Endothelial cell (in vitro differentiated cells): ENCODE measurements at places on chromosomes 7 and 10. TPM values are rescaled to one million over a fixed set of nuclear protein-coding genes. Genes with fewer than 3 reads are reported as not detected.

DNA sequence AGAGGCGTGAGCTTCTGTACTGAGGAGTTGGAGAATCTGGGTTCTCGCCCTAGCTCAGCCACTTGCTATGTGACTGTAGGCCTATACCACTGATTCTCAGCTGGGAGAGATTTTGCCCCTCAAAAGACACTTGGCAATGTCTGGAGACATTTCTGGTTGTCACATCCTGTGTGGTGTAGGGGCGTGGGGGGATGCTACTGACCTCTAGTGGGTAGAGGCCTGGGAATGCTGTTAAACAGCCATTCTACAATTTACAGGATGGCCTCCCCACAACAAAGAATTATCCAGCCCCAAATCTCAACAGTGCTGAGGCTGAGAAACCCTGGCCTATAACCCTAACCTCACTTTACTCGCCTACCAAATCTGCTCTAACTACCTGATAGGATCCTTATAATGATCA lies 58.8 kb upstream of the GAD2 start:
- peak; percentile 19 for DNase-seq

- no peak for DNase-seq
Measured at GRCh38 chr7:140677496-140677895, 4.8 kb downstream of the ADCK2 start.

DNA sequence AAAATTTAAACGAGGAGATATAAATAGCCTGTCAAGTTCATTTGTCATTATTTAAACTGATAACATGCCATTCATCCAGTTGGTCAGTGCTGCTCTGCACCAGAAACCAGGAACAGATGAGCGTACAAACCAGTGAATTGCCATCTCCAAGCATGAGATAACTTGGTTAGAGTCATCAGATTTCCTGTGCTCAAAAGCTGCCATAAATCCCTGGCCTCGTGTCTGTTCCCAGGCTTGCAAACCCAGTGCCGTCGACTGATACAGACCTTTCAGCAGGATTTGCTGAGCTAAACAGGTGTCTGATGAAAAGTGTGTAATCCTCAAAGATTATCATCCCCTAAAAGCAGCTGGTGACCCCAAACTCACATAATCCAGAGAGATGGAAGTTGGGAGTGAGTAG lies 96.0 kb upstream of the SAMD8 start:
- DNase-seq: no peak

TAS2R3 gene
- 0.74 TPM for total RNA-seq
